ENCODE measurements at places on chromosomes 2 and 18.
A peak's percentile ranks its signal among the peaks of the same experiment; 100 is the strongest.

DNA sequence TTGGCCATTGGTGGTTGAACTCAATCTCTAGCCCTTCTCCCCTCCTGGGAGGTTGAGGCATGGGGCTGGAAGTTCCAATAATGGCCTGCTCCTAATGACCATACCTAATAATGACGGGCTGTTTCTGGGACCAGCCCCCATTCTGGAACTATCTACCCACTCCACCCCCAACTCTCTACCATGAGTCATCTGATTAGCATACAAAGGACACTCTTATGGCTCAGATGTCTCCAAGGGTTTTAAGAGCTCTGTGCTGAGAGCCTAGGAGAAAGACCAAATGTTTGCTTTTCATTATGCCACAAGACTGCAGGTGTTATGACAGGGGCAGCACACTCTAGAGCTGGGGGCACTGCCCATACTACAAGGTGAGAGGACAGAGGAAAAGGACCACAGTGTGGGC, 137.0 kb upstream of the NCKAP5 start:
- no peak for DNase-seq

DNA sequence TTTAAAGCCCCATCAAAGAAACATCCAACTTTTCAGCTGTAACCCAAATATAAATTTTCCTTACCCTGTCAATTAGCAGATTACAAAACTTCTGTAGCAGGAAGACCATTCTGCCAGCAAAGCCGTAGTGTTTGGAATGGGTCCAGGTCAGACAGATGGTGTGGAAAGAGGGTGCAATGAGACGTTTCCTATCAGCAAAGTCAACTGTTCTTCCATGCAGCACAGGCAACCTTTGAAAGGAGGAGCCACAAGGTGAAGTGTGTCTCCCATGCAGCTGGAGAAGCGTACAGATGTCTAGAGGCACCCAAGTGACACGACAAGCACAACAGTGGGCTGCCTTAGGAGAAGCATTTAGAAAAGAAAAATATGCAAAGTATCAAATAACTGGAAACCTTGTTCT, 83.7 kb downstream of the SP3 start:
- no peak for DNase-seq

- DNase-seq, result no peak
These were observed 17.3 kb upstream of the RNF152 start for GRCh38 chr18:61910101-61910500.

- DNase-seq, result no peak
These were observed 42.0 kb upstream of the CCDC150 start for GRCh38 chr2:196597531-196597930.

DNA sequence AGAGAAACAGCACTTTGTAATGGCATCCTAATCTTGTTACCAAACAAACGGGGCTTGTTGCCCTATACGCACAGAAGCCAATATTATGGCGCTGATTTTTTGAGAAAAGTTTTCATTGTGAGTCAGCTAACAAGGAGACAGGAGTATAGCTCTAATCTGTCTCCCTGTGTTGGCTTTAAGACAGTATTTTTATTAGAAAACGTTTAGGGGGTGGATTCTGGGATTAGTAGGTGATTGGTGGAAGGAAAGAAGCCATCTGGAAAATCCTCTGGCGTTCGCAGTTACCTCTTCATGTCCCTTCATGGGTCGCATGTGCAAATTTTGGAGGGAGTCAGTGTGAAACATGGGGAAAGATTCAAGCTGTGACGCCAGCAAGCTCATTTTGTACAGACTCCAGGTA, 698 bp upstream of the TMEM237 start:
- DNase-seq, result no peak

DNA sequence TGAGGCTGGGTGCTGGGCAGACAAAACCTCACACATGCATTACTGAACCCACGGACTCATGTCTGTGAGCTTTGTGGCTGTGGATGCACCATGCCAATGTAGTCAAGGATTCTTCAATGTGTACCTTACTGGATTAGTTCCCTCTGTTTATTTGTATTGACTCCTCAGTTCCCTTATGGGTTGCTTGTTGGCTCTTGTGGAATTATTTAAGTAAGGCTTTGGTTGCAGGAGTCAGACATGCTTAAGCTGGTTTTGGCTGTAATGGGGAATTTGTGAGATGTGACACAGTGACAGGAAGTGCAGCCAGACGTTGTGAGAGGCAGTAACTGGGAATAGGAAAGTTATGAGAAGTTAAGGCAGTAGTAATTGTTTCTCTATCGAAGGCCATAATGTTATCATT, 13.6 kb upstream of the IL1RN start:
- DNase-seq, result no peak

DNA sequence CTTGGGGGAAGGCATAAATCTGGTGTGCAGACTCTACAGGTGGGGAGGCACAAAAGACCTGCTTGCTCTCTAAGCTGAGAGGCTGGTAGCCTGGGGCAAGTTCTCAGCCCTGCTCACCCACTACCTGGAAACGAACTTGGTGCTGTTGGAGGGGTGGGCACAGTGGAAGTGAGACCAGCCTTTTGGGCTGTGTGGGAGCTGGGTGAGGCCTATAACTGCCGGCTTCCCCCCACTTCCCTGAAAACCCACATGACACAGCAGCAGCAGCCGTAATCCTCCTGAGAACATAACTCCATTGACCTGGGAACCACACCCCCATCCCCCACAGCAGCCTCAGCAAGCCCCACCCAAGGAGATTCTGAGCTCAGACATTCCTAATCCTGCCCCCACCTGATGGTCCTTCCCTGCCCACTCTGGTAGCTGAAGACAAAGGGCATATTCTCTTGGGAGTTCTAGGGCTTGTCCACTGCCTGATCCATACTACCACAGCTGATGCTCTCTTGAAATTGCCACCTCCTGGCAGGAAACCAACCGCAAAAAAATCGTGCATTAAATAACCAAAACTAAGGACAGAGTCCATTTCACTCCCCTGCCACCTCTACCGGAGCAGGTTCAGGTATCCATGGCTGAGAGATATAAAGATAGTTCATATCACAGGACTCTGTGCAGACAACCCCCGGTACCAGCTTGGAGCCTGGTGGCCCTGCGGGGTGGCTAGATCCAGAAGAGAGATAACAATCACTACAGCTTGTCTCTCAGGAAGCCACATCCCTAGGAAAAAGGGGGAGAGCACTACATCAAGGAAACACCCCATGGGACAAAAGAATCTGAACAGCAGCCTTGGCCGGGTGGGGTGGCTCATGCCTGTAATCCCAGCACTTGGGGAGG, 178.1 kb downstream of the NDUFA10 start:
- DNase-seq, result no peak

GRCh38 chr2:22213237-22213636, 1089.5 kb downstream of the TDRD15 start:
- DNase-seq, result no peak

DNA sequence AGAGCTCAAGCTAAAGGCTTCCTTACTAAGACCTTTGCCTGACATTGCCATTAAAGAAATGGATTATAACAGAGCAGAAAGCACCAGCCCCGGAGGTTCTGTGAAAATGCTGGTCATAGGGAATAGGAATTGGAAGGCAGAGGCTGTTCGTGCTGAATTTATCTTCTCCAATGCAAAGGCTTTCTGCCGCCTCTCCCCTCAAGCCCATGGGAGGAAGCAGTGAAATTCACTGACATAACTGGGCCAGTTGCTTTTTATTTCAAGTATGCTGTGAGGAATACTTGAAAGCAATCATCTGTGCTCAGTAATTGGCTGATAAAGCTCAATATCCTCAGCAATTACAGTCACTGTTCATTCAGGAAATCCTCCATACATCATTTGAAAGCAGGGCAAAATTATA, 85.4 kb upstream of the LINC00305 start:
- no peak for DNase-seq

DNA sequence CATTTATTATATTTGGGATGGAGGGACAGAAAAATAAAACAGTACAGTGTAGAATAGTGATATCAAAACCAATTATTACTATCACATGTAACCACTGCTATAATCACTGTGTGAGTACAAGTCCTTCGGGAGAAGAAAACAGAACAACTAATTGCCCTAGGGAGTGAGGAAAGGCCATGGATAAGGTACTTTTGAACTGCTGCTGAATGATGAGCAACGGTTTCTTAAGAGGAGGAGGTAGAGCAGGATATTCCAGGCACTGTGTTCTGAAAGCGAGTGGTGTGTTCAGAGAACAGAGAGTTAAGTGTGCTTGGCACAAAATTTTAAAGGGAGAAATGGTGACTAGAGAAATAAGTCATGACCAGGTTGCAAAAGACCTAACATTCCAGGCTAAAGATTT, 134.2 kb downstream of the CALCRL start:
- no peak for DNase-seq

- DNase-seq, result no peak
These were observed 73.6 kb downstream of the RND3 start for GRCh38 chr2:150413910-150414309.

DNA sequence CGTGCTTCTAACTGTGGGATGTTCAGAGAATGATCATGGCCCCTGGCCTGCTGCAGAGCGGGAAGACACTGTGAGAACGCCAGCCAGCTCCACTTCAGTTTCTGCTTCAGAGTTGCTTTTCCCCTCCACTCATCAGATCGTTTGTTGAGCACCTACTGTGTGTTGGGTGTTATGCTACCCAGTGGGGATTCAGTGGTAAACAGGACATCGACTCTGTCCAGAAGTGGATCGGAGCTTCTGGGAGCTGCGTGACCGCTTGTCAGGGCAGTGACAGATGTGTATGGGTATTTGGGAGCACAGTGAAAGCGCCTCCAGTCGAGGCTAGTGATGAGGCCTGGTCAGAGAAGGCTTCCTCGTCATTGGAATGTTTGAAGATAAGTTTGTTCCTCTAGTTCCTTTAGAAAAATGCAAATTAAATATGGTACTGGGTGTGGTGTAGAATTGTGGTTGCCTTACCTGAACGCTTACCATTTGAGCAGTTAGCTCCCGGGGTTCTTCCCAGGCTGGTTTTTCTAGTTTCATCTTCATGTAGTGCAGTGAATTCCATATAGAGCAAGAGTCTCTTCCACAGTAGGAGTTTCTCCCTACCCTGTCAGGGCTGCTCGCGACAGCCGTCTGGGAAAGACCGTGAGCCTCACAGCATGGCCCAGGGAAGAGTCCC, 2.8 kb downstream of the RAB12 start:
- no peak for DNase-seq

GRCh38 chr2:204012072-204012653, 75.6 kb downstream of the ICOS start:
- no peak for DNase-seq

DNA sequence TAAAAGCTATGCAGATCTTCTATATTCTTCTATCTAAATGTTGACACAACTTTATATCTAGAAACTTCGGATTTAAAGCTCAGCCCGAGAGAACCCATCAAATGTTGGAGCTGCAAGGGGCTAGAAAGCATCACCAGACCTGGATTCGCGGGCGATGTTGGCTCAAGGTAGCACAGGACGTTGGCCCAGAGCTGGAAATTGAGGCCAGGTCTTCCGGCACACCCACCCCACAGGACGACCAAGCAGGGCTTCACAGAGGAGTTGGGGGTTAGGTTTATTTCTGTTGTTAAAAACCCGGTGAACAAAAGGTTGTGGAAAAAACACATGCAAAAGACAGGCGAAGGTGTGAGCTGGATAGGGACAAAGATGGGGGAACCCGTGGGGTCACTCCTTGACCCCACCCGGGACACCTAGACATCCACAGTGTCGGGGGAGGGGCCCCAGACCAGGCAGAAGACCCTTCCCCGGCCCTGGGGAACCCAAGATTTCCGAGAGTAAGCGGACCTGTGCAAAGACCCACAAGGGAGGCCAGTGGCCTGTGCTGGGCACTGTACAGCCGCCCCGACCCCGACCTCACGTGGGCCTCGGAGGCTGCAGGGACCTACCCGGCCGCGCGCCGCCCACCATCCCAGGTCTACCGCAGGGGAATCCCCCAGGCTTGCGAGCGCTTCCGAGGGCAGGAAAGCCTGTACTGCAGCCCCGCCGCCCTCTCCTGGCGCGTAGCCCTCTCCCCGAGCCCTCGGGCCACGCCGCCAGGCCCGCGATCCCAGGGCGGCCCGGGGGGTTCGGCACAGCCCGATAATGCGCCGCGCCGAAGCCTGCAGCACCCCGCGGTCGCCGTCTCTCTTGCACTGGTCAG, 1.8 kb upstream of the AGBL5 start:
- DNase-seq, result peak; percentile 84

- peak; percentile 13 for DNase-seq
These were observed at the start of gene STON1 for GRCh38 chr2:48530033-48530811. Gene STON1 (plus strand): TSS chr2:48530154. CDS start chr2:48580634, 50,480 bp downstream.

GRCh38 chr2:83081826-83082690, 1377.0 kb downstream of the SUCLG1 start:
- DNase-seq, result no peak

- DNase-seq, result no peak
These were observed 124.9 kb downstream of the DAW1 start for GRCh38 chr2:227996366-227996765.

GRCh38 chr2:74029714-74030397, 45.1 kb downstream of the TET3 start:
- no peak for DNase-seq

DNA sequence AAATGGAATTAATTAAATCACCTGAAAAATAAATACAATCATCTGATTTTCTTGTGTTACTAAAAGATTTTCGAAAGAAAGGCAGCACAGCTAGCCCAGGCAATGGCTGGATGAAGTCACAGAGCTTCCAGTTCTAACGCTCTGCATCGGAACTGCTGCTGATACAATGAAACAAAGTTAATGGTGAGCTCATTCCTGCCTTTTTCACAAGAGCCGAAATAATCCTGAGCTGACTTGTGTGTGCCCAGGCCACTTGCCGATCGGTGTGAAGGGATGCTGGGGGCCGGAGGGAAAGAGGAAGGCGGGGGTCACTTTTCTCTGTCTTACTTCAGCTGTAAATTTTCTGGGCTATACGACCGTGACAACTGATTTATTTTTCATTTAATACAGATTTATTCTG, 149.5 kb downstream of the INO80D start:
- no peak for DNase-seq

- no peak for DNase-seq
These were observed 20.0 kb upstream of the LPIN1 start for GRCh38 chr2:11726384-11726783.

DNA sequence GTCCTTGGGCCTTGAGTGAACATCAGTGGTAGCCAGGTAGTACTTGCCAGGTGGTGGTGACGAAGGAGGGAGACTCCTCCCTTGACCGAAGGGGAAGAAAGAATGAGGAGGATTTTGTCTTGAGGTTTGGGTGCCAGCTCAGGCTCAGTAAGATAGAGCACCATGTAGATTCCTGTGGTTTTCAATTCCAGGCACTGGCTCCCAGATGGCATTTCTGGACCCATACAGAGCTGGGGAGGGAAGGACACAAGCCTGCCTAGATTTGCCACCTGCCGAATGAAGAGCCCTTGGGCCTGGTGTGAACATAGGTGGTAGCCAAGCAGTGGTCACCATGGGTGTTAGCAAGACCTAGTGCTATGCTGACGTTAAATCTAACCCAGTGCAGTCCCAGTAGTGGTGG, 108.8 kb upstream of the UBE2E3 start:
- no peak for DNase-seq

- no peak for DNase-seq
These were observed 1098.5 kb upstream of the DDX18 start for GRCh38 chr2:116716038-116716437.

All from stimulated activated naive CD8-positive, alpha-beta T cell treated with anti-CD3 and anti-CD28 coated beads, Interleukin-15, Interleukin-2, amounts not matched to agents 100 U/mL and 50 U/mL, for 24 hours (primary cell).